Central memory CD4-positive, alpha-beta T cell (primary cell): ENCODE measurements at places on chromosomes 2 and 18.

DNA sequence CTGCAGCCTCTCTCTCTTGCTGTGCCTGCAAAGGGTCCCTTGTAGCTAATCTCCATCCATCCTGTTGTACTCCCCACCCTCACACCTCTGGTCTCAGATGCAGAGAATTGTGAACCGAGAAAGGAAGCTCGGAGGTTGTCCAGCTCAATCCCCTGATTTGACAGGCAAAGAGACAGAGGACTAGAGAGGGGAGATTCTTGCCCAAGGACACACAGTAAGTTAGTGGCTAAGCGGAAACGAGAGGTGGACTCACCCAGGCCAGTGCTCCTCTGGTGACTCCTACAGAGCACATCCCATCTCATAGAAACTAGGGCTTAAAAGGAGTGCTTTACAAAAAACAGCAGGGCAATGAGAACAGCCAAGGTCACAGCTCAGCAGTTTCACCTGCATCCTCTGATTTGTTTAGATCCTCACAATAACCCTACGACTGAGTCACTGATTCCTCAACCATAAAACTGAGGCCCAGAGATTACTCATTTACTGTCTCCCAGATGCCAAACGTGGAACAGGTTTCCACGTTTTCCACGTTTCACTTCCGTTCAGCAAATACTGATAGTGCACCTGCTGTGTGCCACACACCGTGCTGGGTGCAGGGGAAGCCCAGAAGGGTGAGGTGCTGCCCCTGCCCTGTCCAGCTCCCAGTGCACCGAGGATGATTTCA, 22.1 kb downstream of the EHD3 start:
- DNase-seq, result no peak

DNA sequence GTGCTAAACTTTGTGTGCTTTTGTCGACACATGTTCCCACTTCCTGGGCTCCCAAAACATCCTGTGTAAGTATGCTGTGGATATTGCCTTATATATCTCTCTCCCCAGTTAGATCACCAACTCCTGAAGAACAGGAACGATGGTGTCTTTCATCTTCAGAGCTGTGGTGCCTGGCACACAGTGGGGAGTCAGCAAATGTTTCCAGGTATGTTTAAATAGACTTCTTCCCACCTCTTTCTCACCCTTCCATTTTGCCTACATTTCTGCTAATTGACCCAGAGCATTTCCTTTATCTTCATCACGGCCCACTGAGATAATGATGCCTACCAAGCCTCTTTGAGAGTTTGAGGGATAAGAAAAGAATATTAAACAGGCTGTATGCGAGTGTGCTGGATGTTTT, 60.7 kb downstream of the RND3 start:
- DNase-seq, result no peak

GRCh38 chr2:188485496-188485895, 193.8 kb downstream of the GULP1 start:
- no peak for DNase-seq

DNA sequence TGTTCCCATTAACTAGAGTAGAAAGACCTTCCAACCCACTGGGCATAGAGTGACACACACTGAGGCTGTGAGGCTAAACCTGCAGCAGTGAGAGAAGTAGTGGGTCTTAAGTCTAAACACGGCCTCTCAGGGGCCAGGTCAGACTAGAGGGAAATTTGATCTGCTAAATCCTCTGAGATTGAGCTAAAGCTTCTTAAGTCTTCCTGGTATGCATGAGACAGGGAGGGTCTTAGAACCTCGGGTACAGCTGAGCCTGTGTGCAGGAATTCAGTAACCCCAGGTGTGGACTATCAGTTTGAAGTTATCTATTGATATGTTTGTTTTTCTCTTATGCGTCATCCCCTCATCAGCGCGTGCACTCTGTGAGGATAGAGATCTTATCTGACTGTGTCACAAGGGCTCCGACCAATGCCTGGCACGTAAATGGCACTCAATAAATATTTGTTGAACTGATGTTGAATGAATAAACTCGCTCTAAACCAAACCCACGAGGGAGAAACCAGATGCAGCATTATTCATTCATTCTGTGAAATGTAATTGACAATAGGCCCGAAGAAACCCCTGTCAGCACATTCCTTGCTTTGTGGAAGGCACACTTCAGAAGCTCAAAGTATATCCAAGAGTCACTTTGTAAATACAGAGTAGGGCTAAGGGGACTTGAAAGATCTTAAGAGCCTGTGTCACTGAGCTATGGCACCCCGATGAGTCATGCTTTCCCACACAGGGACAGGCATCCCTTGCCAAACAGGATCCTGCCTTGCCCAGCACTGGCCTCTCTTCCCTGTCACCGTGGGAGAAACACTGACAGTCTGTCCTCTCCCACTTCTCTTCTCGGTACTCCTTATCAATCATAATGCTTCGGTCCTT, 21.7 kb upstream of the RAB10 start:
- no peak for DNase-seq

DNA sequence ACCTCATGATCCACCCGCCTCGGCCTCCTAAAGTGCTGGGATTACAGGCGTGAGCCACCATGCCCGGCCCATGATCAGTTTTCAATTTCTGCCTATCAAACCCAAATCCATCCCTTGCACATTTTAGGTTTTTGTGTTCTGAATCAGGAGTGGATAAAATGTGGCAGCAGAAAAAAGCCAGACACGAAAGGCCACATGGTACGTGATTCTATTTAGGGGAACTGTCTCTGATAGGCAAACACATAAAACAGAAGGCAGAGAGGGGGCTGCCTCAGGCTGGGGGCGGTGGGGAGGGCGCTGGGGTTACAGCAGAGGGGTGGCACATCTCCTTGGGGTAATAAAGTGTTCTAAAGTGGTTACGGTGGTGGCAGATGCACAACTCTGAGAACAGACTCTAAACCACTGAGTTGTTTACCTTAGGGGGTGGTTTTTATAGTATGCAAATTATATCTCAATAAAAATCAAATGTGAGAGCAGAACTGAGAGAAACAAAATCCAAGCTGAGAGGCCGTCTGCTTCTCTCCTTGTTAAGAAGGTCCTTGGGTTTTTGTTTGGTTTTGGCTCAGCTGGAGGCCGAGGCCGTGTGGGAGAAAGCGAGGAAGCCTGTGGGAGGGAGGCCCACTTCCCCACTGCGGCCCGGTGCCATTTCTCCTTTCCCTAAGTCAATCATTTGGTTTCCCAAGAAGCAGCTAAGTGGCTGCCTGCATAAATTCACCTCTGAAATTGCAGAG, 78.0 kb downstream of the SOWAHC start:
- no peak for DNase-seq

- no peak for DNase-seq
Measured at GRCh38 chr2:65663831-65664407, 231.5 kb upstream of the SPRED2 start.

DNA sequence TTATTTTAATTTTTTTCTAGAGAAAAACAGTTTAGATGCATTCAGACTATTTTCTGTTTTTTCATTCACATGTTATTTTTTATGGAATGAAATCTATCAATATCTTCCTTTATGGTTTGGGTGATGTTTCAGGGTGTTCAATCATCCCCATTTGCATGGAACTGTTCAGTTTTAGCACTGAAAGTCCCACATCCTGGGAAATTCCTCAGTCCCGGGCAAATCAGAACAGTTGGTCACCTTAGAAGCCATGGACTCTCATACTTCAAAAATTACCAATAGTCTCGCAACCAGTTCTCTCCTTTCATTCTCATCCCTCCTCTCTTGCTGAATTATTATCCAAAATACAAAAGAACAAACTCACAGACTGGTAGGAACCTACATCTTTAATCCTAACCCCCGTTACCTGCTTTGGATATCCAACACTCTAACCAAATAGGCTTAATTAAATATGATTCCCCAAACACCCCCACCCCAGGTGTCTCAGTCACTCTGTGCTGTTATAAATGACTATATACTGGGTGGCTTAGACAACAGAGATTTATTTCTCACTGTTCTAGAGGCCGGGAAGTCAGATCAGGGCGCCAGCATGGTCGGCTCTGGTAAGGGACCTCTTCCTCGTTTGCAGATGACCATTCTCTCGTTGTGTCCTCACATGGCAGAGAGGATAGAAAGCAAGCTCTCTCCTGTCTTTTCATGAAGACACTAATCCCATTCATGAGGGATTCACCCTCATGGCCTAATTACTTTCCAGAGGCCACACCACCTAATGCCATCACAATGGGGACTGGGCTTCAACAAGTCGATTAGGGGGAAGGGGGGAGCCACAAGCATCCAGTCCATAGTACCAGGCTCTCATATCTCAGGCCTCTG, 57.7 kb upstream of the SLC1A4 start:
- no peak for DNase-seq

DNA sequence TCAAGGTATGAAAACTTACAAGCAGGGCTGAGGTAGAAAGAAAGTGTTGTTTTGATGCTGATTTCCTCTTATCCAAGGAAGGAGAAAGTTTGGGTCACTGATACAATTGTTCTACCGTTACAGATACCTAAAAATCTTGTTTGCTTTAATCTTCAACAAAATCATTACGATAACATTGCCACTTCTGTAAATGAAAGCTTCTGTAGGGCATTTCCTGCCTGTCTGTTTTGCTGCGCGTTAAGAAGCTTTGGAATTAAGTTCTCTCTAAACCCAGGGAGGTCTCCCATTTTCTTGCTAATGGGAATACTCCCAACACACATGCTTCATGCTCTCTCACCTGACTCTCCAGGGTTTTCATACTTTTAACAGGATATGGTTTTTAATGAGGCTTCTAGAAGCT, 258.5 kb downstream of the PTGR3 start:
- peak; percentile 1 for DNase-seq
